ENCODE measurements at places on chromosomes 1 and 21.

DNA sequence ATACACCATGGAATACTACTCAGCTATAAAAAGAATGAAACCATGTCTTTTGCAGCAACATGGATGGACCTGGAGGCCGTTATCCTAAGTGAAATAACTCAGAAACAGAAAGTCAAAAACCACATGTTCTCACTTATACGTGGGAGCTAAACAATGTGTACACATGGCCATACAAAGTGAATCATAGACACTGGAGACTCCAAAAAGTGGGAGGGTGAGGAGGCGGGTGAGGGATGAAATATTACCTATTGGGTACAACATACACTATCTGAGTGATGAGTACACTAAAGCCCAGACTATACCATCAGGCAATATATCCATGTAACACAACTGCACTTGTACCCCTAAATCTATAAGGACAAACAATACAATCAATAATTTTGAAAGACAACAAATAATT, 39.5 kb upstream of the FAM20B start:
- DNase-seq = no peak

GRCh38 chr1:96825950-96826576, 104.5 kb downstream of the PTBP2 start:
- no peak for DNase-seq

DNA sequence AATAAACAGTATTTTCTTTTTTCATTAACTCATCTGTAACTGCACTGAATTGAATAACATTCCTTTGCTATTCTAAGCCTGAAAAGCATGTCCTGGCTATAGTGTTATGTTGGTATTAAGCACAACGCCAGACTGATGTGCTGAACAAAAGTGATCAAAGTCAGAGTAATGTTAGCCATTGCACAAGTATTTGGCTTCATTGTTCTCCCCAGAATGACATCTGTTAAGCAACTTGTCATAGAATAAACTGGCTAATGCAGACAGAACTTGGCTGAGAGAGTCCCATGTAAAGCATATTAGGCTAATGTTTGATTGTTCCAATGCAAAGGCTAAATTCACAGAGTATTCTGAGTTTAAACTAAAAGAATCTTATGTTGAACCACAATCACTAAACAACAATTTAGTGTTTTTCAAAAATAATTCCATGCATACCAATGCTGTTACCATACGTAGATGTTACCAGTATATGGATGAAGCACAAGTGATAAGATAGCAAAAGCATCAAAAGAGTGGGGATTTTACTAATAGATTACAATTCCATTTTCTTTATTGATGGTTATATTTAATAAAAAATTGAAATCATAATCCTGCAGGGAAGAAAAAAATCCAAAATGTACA, 235.3 kb upstream of the DMRTA2 start:
- no peak for DNase-seq

- DNase-seq = no peak
Observed at GRCh38 chr1:245894843-245895242, 612.2 kb downstream of the SMYD3 start.

GRCh38 chr21:16243396-16243795, 513.6 kb downstream of the USP25 start:
- no peak for DNase-seq
